ENCODE measurements at places on chromosomes 2 and 18. TPM values are rescaled to one million over a fixed set of nuclear protein-coding genes. Genes with fewer than 3 reads are reported as not detected.

Gene GNLY
- 18.1 TPM for polyA plus RNA-seq

DNA sequence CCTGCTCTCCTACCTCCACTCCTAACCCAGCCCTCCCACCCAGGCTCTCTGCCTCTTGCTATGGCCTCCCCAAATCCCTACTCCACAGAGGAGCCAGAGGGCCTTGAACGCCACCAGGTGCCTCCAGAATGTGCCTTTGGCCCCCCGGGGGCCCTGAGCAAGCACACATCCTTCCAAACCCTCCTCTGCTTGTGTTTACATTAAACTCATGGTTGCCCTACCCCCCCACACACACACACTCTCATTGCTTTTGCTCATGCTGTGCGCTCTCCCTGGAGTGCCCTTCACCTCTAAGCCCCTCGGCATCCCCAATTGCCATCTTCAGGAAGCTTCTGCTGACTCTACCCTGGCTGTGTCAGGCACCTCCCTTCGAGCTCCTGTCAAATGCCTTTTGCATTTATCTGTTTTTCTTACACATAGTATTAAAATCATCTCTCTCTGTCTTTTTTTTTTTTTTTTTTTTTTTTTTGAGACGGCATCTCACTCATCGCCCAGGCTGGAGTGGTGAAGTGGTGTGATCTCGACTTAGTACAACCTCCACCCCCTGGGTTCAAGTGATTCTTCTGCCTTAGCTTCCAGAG is 16.3 kb upstream of the TET3 start:
- H3K27ac ChIP-seq: no peak overlapping the region
- no peak for DNase-seq
- peaks cover 38% of the 10 kb centered on the region for H3K4me1 ChIP-seq
- H3K4me3 ChIP-seq: no peak overlapping the region

Gene EGR4
- polyA plus RNA-seq: 2.6 TPM

DNA sequence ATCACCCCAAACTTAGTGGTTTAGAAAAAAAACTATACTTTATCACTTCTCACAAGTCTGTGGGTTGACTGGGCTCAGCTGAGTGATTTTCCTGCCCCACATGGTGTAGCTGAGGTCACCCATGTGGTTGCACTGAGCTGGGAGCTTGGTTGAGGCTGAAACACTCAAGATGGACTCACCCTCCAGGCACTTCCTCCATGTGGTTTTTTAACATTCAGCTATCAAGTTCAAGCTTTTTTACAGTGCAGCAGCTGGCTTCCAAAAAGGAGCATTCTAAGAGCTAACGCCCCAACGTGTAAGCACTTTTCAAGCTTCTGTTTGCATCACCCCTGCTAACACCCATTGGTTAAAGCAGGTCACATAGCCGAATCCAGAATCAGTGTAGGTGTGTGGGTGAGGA is 105.9 kb upstream of the CREB1 start:
- no peaks in the 10 kb centered on the region for H3K27me3 ChIP-seq
- H3K36me3 ChIP-seq: no peaks in the 10 kb centered on the region
- DNase-seq: peak; percentile 43
- no peak overlapping the region for H3K4me3 ChIP-seq

- no peak overlapping the region for H3K27ac ChIP-seq
- no peaks in the 10 kb centered on the region for H3K4me1 ChIP-seq
- no peaks in the 10 kb centered on the region for H3K36me3 ChIP-seq
- no peaks in the 10 kb centered on the region for H3K27me3 ChIP-seq
- H3K4me3 ChIP-seq: no peak overlapping the region
Measured at GRCh38 chr2:89834306-89834705, 1142.8 kb downstream of the RPIA start.

DNA sequence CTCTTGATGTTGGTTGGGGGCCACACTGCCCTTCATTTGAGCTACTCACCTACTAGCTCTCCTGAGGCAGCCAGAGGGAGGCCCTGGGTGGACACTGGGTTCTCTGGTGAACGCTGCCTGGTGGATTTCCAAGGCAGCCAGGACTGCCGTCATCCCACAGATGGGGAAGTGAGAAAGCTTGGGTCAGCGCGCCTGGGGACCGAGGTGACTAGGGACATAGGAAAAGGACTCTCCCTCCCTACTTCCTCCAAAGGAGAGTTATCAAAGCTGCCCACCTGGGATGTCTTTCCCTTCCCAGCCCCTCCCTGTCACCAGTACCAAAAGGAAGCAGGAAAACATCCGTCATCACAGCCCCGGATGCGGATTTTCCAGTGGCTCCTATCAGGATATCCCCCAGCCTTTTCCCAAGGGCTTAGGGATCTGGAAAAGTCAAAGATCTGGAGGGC is 3.8 kb upstream of the SEMA4C start:
- H3K36me3 ChIP-seq: no peaks in the 10 kb centered on the region
- H3K4me3 ChIP-seq: no peak overlapping the region
- DNase-seq: no peak
- no peak overlapping the region for H3K27ac ChIP-seq
- peaks cover 31% of the 10 kb centered on the region for H3K4me1 ChIP-seq

Gene ALK
- polyA plus RNA-seq: not detected

DNA sequence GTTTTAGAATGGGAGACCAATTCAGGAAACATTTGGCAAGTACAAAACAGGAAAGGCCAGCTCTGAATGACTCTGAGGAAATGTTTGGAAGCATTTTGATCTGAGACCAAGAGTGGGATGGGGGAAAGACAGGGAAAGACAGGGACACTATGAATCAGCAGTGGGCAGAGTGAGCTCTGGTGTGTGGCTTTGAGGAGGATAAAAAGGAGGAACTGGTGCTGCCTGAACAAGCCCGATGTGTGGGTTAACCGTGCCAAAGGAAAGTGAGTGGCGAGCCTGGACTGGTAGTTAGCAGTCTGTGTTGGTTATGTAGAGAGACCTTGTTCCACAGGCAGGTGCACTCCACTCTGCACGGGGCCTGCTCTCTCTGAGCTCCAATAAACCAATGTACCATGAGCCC is 5.3 kb downstream of the MFSD6 start:
- H3K27me3 ChIP-seq: no peaks in the 10 kb centered on the region
- no peak overlapping the region for H3K27ac ChIP-seq
- no peak for DNase-seq
- H3K4me1 ChIP-seq: peaks cover 33% of the 10 kb centered on the region
- no peak overlapping the region for H3K4me3 ChIP-seq

Gene FEV
- not detected for polyA plus RNA-seq

DNA sequence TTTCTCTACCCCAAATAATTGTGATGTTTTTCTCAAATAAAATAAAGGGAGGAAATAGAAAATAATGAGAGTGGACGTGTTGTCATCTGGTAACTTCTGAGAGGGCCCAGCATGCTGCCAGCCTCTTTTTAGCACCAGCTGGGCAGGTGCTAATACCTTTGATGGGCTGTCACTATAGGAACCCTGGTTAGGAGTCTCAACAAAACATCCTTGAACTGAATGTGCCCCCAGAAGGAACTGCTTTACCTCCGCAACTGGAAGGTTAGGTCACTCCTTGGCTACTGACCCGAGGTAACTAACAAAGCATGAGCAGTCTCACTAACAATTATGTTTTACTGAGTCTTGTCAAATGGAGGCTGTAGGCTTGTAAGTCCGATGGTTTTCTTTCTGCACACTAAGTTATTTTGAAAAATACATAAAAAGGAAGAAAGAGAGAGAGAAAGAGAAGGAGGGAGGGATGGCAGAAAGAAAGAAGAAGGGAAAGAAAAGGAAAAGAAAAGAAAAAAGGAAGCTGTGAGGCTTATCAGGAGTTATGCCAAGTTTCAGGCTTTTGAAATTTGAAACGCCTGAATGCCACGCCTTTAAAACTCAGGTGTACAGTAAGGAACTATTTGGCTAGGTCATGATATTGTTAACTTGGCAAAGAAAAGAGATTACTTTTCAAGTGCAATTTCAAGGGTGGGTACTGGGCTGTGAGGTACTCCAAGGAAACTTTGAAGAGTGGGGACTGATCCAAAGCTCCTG is 91.0 kb downstream of the TGIF1 start:
- no peak overlapping the region for H3K27ac ChIP-seq
- no peaks in the 10 kb centered on the region for H3K36me3 ChIP-seq
- H3K4me3 ChIP-seq: no peak overlapping the region
- no peaks in the 10 kb centered on the region for H3K4me1 ChIP-seq
- H3K27me3 ChIP-seq: no peaks in the 10 kb centered on the region
- DNase-seq: no peak

DNA sequence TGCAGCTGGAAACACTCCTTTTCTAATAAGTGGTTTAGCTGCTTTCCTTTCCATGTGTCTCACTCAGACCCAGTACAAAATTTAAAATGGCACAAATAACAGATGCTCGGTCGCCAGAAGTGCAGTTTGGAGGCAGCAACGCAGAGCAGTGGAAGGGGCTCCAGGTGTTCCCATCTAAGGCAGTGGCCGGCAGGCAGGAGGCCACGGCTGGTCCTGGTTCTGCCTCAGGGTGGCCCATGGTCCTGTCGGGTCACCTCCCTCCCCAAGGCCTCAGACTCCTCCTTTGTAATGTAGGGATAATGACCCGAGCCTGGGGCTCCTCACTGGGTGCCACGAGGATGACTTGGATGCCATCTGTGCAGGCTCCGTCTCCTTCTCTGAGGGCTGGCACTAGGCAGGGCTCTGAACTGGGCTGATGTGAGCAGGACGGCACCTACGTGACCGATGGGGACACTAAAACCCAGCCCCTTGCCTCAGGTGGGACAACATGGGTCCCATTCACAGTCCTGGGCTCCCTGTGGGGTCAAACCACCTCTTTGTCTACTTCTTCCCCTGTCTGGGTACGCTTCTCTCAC is 80.9 kb upstream of the SLC66A3 start:
- H3K36me3 ChIP-seq: no peaks in the 10 kb centered on the region
- H3K4me1 ChIP-seq: no peaks in the 10 kb centered on the region
- DNase-seq: no peak

DNA sequence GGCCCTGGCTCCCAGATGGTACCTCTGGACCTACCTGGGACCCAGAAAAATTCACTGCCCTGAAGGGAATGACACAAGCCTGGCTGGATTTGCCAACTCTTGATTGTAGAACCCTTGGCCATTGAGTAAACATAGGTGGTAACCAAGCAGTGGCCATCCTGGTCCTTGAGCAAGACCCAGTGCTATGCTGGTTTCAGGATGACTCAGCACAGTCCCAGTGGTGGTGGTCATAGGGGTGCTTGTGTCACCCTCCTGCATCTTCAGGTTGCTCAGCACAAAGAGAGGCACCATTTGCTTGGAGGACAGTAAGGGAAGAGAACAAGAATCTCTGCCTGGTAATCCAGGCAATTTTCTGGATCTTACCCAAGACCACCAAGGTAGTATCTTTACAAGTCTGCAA is 52.9 kb downstream of the UPP2 start:
- H3K27me3 ChIP-seq: no peaks in the 10 kb centered on the region
- DNase-seq: no peak

DNA sequence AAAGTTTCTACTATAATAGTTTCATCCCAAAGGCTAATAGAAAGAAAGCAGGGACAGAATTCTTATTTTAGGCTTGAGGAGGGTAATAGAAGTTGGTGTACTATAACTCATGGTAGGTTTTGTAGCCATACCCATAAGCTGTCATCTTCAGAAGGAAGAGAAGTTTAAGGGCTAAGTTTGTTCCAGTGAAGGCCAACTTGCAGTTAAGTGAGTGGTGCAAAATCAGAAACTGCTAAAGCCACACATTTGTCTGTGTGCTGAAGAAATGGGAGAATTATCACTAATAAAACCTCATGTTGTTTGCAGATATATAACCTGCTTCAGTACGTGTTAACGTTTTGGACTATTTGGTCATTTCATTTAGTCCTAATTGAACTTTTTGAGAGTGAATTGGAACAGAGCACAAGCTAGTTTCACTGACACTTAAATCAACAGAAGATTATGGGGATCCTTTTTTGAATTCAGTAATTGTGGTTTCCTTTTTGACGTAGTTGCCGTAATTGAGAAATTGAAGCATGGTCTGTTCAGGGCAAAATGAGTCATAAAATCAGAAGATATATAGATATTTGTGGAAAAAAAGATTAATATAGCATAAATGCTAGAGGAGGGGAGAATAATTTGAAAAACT is 69.1 kb downstream of the PHLPP1 start:
- no peak overlapping the region for H3K27ac ChIP-seq
- DNase-seq: no peak
- peaks cover 8% of the 10 kb centered on the region for H3K4me1 ChIP-seq
- H3K4me3 ChIP-seq: no peak overlapping the region

DNA sequence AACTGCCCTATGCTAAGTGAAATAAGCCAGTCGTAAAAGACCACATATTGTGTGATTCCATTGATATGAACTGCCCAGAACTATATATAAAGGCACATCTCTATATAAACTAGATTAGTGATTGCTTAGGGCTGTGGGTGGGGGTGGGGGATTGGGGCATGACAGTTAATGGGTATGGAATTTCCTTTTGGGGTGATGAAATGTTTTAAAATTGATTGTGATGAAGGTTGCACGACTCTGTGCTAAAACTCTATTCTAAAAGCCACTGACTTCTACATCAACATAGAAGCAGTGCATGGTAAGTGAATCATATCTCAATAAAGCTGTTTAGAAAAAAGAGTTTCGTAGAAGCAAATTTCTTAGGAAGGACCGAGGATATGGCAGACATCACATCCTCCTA is 53.0 kb downstream of the CDCA7 start:
- peaks cover under 1% of the 10 kb centered on the region for H3K4me1 ChIP-seq
- H3K4me3 ChIP-seq: no peak overlapping the region
- no peak for DNase-seq
- H3K27me3 ChIP-seq: peaks cover 9% of the 10 kb centered on the region
- H3K36me3 ChIP-seq: no peaks in the 10 kb centered on the region
- no peak overlapping the region for H3K27ac ChIP-seq

DNA sequence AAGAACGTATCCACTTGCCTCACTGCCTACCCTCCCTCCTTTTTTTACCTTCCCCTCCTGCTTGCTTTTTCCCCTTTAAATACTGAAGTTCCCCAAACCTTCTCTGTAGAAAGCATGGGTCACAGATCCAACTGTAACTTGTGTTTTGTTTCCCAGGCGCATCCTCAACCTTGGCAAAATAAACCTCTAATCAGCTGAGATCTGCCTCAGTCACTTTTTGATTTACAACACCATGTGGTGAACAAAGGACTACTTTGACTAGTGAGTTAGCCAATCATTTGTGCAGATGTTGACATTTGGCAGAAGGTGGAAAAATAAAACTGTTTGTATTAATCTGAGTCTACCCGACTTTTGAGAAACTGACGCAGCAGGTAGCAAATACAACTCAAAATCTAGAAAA is 23.3 kb upstream of the MCM6 start:
- no peaks in the 10 kb centered on the region for H3K4me1 ChIP-seq
- no peak for DNase-seq
- peaks cover 4% of the 10 kb centered on the region for H3K36me3 ChIP-seq
- H3K27me3 ChIP-seq: no peaks in the 10 kb centered on the region
- no peak overlapping the region for H3K4me3 ChIP-seq
- H3K27ac ChIP-seq: no peak overlapping the region

- no peak overlapping the region for H3K27ac ChIP-seq
- H3K27me3 ChIP-seq: no peaks in the 10 kb centered on the region
- no peak for DNase-seq
- no peaks in the 10 kb centered on the region for H3K36me3 ChIP-seq
- H3K4me3 ChIP-seq: no peak overlapping the region
Measured at GRCh38 chr18:59196161-59196725, 23.7 kb upstream of the GRP start.

All from B cell (primary cell).